ENCODE measurements at places on chromosomes 1 and 21.

GRCh38 chr21:36966821-36967768 is 626 bp upstream of the HLCS start:
- no peak for DNase-seq

DNA sequence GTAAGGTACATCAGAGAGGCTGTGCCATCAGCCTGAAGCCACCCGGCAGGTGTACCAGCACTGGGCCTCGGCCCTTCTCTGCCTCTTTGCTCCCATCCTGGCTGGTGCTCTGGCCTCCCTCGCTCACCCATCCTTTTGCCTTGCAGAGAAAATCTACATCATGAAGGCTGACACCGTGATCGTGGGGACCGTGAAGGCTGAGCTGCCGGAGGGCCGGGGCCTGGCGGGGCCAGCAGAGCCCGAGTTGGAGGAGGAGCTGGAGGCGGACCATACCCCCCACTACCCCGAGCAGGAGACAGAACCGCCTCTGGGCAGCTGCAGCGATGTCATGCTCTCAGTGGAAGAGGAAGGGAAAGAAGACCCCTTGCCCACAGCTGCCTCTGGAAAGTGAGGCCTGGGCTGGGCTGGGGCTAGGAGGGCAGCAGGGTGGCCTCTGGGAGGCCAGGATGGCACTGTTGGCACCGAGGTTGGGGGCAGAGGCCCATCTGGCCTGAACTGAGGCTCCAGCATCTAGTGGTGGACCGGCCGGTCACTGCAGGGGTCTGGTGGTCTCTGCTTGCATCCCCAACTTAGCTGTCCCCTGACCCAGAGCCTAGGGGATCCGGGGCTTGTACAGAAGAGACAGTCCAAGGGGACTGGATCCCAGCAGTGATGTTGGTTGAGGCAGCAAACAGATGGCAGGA is 24.5 kb upstream of the TNFRSF1B start:
- no peak for DNase-seq

GRCh38 chr1:212689196-212689725 is 10.4 kb downstream of the BATF3 start:
- no peak for DNase-seq

DNA sequence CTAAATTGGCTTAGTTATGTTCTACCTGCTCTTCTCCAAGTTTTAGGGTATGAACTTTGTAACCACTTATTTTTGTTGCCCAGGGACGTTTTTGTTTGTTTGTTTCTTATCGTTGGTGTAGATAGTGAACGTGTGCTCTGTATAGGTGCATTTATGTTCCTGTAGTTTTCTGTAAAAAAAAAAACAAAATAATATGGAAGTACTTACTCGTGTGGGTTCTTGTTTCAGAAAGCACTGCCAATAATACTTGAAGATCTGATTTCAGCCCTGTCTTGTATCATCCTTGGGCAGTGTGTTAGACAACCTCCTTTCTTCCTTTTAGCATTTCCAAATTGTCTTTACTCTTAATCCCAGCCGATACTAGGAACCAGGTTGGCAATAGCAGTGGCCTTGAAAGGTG is 4.4 kb downstream of the FAM20B start:
- DNase-seq, result no peak

GRCh38 chr1:237124856-237125462 is 83.0 kb downstream of the RYR2 start:
- no peak for DNase-seq

Data from CD4-positive, alpha-beta T cell treated with Interferon alpha-2 for 1 hour (primary cell).